ENCODE measurements at places on chromosomes 2 and 18. TPM values are rescaled to one million over a fixed set of nuclear protein-coding genes. Genes with fewer than 3 reads are reported as not detected.

Gene EVX2
- not detected for total RNA-seq

Gene C2orf80
- not detected for total RNA-seq

Gene GPR55
- total RNA-seq, result 0.08 TPM

GRCh38 chr2:51472300-51472699, 440.4 kb upstream of the NRXN1 start:
- DNase-seq, result no peak

- no peak for DNase-seq
Observed at GRCh38 chr2:162297925-162298552, 20.4 kb downstream of the IFIH1 start.

- DNase-seq, result no peak
Observed at GRCh38 chr2:9085353-9085752, 81.9 kb upstream of the MBOAT2 start.

All from Panc1 (cell line).